Transverse colon (tissue), 4 donors: ENCODE measurements at places on chromosomes 5 and 9. TPM values are rescaled to one million over a fixed set of nuclear protein-coding genes. Genes with fewer than 3 reads are reported as not detected.

PALM2AKAP2 gene
- 0.64 TPM for total RNA-seq

ANXA2R gene
- 3.0 TPM for total RNA-seq

PCDHGA2 gene
- total RNA-seq = 1.9 TPM

PTGR1 gene
- 90.0 TPM for total RNA-seq

DNAH5 gene
- 0.27 TPM for total RNA-seq

ITK gene
- total RNA-seq = 43.4 TPM

PRDM9 gene
- total RNA-seq = not detected

REEP2 gene
- total RNA-seq = 6.4 TPM

EQTN gene
- total RNA-seq = 1.1 TPM

CCDC192 gene
- not detected for total RNA-seq

FGFR4 gene
- 21.4 TPM for total RNA-seq

SURF2 gene
- total RNA-seq = 19.5 TPM

TEK gene
- total RNA-seq = 1.5 TPM

ZNF354C gene
- total RNA-seq = 3.8 TPM
